Amygdala (tissue), 56 donors: ENCODE measurements at places on chromosomes 11 and 22.

DNA sequence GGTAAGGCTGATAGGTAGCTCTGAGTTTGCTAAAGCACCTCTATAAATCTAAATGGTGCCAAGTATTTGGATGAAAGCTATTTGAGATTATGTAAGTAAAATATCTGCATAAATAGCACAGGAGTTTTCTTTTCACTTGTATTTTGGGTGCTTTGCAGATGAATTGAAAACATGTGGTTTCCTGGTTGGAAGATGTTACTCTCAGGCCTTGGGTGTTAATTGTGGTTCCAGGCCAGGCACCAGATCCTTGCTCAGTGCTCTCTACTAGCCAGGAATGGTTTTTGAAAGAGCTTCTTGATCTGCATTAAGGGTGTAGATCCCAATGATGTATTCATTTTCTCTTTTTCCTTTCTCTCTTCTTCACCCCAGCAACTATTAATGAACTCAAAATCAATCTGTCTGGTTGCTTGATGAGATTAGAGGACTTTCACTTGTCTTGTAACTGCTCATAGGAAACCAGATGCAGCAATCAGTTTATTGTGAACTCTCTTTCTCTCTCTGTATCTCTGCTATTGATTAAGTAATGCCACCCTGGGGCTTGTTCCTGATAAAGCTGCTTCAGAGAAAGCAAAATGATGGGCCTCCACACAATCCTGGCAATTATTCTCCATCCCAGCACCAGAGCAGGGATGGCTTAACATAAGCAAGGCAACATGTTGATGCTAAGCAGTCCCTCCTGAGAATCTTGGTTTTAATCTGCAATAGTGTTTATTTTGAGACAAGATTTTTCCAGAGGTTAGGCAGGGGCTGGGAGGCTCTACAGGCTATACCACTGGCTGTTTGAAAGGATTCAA, 147.0 kb upstream of the NTM start:
- no peak for DNase-seq

DNA sequence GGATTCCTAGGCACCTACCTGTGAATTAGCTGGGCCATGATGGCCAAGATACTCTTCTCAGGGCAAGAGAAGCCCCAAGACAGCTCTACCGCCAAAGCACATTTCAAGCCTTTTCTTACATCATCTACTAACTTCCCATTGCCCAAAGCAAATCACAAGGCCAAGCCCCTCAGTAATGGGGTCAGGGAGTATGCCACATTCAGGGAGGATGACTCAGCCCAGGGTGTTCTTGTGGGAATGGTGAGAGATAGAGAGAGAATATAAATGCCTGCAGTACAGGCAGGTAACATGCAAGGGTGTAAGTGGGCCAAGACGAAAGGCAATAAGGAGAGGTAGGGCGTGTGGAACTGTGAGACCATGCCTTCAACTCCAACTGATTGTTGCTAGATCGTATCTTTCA, 162.5 kb upstream of the ISX start:
- no peak for DNase-seq

DNA sequence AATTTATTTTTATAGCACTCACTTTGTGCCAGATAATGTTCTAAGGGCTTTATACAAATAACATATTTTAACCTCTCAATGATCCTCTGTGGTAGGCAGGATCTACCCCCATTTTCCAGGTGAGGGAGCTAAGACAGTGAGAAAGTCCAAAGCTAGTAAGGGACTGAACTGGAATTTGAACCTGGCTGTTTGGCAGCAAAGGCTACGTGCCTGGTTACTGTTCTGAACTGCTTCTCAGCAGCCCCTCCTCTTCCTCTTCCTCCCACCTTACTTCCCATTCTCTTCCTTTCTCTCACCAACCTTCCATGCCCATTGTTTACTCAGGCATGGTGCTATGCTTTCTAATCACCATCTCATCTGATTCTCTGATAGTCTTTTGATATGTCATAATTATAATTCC, 82.0 kb downstream of the INSC start:
- no peak for DNase-seq

DNA sequence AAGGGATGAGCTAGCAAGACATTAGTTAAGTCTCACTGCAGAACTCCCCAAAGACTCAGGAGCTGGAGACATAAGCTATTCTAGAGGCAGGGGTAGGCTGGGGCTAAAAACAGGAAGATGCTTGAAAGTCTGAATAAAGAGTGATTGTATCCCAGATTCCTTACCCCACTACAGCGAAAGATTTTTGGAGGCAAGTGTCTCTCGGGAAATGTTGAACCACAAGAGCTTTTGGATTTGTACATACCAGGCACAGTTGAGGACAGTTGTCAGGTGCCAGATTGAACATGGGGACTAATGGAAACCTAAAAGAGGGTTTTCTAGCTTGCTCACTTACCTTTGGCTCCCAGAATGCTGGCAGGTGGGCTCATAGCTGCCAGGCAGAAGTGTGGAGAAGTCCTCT, 43.5 kb upstream of the OR9Q1 start:
- DNase-seq, result no peak

GRCh38 chr11:86369668-86370067, 5.0 kb upstream of the CCDC81 start:
- no peak for DNase-seq

DNA sequence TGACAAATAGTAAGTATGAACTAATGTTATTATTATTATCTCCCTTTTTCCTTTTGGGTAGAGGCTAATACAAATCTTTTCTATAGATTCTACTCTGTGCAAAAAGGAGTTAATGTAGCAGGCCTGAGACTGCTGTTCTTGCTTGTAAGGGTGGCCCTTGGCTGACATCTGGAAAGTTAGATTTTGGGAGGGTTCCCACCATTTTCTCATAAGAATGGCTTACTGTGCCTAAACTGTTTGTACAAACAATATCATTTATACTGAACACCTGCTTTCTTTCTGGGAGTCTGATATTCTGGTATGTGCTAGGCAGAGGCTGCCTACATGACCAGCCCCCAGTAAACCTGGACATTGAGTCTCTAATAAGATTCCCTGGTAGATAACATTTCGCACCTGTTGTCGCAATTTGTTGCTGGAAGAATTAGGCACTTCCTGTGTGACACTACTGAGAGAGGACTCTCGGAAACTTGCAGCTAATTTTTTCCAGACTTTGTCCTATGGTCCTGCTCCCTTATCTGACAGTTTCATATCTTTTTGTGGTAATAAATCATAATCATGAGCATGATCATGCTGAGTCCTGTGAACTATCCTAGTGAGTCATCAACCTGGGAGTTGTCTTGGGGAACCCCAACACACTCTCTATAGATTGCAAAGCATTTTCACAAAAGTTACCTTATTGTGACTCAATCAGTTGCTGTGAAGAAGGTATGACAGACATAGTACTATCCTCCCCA, 257.7 kb upstream of the CCDC90B start:
- no peak for DNase-seq

DNA sequence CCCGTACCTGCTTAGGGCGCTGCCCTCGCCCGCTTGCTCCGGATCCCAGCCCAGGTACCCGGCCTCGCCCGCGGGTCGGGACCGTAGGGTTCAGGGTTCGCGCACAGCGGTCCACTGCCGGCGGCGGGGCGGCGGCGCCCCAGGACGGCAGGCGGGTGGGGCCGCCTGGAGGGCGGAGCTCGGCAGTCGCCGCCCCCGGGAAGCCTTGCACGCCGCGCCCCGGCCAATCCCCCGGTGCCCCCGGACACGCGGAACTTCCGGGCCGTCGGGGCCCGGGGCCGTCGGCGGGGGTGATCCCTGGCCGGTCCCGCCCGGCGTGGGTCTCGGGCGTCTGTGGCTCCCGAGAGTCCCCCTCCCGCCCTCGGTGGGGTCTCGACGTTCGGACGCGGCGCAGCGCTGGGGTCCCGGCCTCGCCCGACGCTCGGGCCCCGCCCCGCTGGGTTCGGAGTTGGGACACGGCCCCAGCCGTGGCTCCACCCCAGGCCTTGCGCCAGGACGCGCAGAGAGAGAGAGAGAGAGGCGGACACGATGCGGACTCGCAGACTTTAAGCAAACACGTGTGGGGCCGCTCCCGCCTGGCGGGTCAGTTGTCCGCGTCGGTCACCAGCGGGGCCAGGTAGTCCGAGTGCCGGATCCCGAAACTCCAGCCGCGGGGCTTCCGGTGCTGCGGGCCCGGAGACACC, at the start of gene TYMP:
TSS of gene TYMP (minus strand) at position 116 of the 683 bp plus-strand sequence. CDS start 303 bp downstream, outside the sequence.
- DNase-seq, result no peak

- DNase-seq, result no peak
Observed at GRCh38 chr11:59822989-59823566, 12.5 kb upstream of the MRPL16 start.

GRCh38 chr22:24043958-24044357, 32.9 kb downstream of the CABIN1 start:
- DNase-seq, result no peak

DNA sequence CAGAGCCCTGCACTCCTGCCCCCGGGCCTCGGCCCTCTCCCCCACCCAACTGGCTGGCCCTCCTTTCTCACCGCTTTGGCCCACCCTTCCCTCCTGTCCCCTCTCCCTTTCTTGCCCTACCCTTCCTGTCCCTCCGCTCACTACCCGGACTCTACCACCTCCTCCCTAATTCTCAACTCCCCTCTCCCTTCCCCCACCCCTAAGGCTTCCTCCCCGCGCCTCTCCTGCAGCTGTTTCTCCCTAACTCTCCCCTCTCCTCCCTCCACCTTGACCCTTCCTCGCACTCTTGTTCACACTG, 421 bp downstream of the SLC15A3 start:
- no peak for DNase-seq

DNA sequence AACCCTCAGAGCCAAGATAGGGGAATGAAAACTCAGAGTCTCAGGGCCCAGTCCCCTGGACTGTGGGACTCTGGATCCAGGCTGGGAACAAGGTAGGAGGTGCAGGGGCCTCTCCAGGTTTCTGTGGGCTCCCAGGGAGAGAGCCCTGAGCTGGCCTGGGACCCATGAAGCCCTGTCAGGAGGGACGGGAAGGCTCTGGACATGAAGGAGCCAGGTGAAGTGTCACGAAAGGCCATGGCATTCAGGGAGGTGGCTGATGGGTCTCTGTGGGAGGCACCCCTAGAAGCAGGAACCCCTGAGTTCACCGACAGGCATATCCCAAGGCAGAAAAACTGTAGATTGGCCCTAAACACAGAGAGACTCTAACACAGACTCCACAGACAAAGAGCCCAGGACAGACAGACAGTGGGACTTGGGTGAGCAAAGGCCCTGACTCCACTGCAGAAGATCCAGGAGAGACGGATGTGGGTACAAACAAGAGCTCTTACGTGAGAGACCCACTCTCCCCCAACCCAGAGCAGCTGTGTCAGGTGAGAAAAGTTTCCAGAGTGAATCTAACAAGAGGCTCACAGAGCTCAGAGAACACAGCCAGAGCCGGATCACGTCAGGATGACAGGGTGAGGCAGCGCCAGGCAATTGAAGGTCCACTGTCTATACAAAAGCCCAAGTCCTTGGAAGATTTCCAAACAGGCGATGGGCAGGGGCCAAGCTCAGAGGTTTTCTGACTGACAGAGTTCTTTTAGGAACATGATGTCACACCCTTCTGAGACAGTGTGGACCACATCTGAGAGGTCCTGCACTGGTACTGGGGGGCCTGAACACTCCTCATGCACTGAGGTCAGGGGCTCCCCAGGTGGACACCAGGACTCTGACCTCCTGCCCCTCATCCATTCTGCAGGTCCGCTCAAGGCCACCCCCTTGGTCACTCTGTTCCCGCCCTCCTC, 27.4 kb downstream of the IGLL5 start:
- no peak for DNase-seq

- no peak for DNase-seq
Observed at GRCh38 chr11:74776546-74776945, 27.9 kb downstream of the RNF169 start.

DNA sequence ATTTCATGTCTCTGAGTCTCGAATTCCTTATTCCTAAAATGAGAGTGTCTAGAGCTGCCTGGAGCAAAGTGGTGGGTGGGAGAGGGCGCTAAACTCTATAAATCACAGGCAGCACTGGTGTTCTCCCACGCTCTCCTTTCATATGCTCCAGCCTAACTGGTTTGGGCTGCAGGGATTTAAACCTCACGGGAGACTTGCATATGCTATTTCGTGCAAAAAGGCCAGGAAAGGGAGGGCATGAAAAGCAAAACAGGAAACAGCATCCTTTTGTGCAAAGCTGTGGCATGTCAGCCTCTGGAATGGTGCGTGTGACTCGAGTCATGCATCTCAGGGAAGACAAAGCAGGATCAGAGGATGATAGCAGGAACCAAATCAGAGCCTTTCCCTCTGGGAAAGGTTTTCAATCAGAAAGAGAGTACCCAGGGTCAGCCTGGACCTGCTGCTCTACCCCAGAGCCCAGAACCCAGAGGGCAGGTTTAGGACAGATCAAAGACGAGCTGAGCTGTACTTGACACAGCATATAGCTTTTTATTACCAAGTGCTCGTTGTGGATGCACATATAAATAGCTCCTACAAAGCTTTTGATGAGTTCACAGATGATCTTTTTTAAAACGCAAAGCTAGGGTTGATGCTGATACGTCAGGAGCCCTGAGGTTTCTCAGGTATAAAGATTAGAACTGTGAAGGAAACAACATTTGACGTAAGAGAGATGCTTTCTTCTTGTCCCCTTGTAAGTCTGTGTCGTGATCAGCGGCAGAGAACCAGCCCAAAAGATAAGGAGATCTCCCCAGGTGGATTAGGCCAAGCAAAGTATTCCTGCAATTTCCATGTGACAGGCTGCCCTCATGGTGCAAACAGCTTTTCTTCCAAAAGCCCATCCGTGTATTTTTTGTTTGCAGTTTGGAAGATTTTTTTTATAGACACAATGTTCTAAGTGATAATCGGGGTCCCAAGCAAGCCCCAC, 46.2 kb upstream of the YWHAH start:
- DNase-seq, result no peak

- no peak for DNase-seq
Observed at GRCh38 chr11:44563711-44564110, 1.8 kb upstream of the CD82 start.

DNA sequence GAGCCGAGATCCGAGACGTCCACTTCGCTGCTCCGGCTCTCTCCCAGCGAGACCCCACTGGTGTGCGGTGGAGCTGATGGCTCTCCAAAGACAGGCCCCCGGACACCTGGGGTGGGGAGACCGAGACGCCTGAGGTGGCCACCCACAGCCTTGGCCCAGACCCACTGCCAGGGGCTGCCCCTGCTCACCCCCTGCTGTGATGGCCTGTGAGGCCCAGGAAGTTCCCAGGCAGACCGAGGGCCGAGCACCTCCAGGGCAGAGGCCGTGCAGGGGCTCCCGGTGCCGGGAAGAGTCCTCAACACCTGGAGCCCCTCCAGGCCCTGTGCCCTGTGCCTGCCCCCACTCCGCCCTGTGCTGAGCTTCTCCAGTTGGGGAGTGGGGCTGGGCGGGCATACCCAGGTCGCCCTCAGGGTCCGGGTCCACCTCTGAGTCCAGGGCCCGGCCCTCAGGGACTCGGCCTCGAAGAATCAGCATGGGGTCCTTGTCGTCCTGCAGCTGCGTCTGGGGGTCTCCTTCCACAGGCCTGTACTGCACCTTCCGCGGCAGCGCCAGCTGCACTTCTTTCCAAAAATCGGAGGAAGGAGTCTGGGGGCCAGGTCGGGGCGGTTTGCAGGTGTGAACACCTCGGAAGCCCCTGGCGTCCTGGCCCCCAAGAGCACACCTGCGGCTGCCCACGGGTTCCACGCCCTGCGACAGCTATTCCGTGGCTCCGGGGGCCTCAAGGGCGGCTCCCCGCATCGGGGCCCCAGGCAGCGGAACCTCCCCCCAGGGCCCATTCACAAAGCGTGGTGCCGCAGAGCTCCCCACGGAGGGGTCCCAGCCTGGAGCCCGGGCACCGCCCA, 8.6 kb downstream of the SIGIRR start:
- DNase-seq, result no peak

- no peak for DNase-seq
Observed at GRCh38 chr22:47299863-47300697, 537.6 kb downstream of the TBC1D22A start.

GRCh38 chr11:112734207-112734606, 227.0 kb upstream of the NCAM1 start:
- DNase-seq, result no peak
